ENCODE measurements at places on chromosomes 13 and 19.

DNA sequence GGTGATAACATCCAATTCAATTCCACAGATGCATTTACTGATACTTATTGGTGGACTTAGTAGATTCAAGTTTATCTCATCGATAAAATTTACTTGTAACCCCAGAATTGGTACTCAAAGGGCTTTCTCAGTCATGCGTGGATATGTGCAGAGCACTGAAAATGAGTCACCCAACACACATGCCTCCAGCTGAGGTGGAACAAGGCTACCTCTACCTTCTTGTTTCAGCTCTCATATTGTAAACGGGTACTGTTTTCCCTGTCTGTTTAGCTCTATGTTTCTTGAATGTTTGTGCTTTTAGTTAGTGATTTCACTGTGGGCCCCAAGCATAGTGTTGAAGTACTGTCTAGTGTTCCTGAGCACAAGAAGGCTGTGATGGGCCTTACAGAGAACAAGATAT lies 1.5 kb downstream of the LRRC63 start:
- DNase-seq, result no peak

- DNase-seq, result no peak
These were observed 144.1 kb downstream of the PAN3 start for GRCh38 chr13:28282451-28282850.

GRCh38 chr19:4172861-4173473 lies 9.4 kb downstream of the SIRT6 start:
- peak; percentile 73 for DNase-seq

- DNase-seq, result no peak
These were observed 33.4 kb downstream of the IPO5 start for GRCh38 chr13:97986835-97987234.

- DNase-seq, result no peak
These were observed 110.6 kb downstream of the PCDH9 start for GRCh38 chr13:67119481-67119894.

GRCh38 chr13:50800091-50800739 lies 43.3 kb downstream of the DLEU7 start:
- no peak for DNase-seq

DNA sequence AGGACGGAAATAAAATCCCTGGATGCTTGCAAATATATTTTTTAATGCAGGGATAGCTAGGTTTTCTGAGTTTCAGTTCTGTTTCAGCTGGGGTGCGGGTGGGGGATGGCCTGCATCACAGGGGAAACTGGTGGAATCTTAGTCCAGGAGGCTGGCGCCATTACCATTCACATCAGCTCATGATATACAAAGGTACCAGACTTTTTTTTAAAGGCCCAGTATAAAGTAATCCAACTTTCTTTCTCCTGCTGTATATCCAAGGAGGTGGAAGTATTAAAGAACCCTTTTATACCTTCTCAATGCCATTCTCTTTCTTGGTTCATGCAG lies 343.8 kb downstream of the KCNRG start:
- DNase-seq, result no peak

DNA sequence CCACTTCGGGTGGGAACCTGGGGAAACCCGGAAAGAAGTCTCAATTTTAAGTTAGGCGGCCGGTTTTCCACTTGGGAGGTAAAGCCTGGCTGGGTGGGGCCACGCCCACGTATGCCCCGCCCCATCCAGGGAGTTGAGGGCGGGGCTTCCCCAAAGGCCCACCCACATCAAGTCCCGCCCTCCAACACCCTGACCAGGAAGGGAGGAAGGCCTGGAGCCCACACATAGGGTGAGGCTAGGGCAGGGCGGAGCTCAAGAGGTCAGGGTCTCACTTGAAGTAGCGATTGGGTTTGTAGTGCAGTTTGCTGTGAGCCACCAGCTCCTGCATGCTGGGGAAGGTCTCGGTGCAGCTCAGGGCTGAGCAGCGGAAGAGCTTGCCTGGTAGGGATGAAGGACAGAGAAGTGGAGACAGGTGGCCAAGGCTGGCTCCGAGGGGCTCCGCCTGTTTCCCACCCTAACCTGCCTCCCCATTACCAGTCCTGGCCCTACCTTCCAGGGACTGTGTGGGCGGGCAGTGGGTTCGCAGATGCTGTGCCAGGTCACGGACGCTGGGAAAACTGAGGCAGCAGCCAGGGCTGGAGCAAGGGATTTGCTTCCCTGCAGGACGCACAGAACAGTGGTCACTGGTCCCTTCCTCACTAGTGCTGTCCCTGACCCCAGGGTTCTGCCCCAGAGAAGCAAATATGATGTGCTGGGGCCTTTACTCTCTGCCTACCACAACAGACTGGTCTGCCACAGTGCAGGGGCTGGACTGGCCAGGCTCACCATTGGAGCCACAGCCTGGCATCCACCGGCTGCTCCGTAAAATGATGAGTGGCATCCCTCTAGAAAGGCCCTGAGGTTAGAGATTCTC lies 1.6 kb downstream of the ZNF414 start:
- no peak for DNase-seq

DNA sequence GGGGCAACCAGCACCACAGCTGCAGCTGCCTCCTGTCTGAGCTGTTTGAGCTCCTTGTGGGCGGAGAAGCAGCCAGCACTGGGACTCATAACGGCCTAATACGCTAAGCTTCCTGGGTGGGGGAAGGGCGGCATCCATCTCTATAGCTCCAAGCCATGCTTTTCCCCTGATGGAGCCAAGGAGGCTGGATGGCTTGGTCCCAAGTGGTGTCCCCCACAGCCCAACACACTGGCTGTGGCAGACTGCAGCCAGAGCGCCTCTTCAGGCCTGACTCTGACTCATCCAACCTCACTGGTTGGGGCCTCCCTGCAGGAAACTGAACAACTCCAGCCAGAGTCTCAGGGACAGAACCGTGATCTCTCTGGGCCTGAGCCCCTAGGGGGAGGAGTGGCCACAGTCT lies 537.3 kb downstream of the SUCLA2 start:
- DNase-seq, result no peak

- no peak for DNase-seq
These were observed 74.2 kb downstream of the TSHZ3 start for GRCh38 chr19:31275068-31275334.

DNA sequence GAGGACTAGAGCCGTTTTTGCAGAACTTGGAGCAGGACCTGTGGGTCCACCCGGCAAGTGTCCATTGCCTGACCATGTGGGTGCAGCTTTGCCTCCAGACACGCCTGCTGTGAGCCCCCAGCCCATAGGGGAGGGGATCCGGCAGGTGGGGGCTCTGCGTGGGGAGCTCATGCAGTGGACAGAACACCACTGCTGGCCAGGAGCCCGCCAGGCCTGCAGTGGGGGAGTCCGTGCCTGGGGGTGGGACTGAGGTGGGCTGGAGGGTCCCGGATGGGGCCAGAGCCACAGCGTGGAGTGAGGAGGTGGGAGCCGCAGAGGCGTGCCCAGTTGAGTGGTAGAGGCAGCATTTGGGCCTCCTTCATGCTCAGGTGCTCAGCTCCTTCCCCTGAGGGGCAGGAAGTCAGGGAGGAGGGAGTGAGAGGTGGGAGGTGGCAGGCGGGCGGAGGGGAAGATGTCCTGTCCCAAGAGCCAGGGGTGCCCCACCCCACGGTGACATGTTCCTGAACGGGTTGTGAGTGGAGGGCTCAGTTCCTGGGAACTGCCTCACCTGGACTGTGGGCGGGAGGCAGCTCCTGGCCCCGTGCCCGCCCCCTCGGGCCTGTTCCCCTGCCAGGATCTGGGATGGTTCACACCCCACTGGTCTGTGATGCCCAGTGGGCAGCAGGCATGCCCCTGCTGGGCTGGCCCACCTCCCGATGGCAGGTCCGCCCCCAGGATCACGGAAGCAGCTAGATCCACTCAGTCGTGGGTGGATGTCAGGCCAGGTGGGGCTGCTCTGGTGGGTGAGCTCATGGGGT lies 8.8 kb downstream of the ADAT3 start:
- no peak for DNase-seq

DNA sequence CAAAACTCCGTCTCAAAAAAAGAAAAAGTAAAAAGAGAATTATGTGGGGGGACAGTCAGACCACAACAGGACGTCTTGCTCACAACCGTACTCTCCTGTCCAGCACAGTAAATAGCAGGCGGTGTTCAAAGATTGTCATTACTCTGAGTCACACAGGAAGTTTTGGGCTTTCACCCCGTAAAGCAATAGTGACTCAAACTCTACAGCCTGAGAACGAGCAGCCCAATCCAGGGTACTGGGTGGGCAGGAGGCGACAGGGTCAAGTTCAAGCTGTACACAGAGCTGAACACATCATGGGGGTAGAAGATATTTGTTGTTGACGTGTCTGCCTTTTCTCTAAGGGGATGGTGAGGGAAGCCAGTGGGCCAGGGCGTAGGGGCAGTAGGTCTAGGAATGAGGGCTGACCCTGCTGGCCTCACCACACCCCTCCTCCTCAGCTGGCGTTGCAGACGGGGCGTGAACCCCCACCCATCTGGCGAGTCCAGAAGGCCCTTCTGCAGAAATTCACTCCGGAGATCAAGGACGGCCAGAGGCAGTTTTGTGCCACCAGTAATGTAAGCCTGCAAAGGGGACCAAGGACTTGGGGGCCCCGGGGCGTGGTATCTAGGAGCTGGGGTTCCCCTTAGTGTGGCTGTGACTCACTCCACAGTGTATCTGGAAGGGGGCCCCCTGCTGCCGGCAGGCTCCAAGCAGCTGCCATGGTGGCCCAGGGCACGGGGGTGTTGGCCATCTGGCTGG lies 23.3 kb downstream of the PRR12 start:
- DNase-seq, result peak; percentile 49

DNA sequence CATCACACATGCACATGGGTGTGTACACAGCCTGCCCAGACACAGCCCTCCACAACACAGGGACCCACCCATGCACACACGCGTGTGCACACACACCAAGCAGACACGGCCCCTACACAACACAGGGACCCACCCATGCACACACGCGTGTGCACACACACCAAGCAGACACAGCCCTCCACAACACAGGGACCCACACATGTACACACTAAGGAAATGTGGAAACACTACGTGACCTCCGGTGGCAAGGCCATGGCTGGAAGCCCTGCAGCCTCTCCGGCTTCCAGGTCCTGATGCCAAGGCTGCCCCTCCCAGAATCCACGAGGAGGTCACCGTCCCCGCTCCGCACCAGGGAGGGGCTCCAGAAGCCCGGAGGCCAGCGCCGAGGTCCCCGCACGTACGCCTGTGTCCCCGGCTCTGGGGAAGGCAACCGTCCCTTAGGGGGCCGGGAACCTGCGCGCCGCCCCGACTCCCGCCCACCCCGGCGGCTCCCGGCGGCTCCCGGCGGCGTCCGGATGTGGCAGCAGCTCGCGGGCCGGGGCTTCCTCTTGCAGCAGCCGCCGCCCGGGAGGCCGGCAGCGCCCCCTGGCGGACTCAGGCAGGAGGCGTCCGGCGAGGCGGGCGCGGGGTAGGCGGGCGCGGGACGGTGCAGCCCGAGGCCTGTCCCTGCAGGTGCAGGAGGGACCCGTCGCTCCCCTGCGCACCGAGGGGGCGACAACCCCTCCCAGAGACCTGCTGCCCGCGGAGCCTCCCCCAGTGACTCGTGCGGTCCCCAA lies 29.8 kb upstream of the GRTP1 start:
- DNase-seq, result peak; percentile 88
